ENCODE measurements at places on chromosomes 4 and X.

DNA sequence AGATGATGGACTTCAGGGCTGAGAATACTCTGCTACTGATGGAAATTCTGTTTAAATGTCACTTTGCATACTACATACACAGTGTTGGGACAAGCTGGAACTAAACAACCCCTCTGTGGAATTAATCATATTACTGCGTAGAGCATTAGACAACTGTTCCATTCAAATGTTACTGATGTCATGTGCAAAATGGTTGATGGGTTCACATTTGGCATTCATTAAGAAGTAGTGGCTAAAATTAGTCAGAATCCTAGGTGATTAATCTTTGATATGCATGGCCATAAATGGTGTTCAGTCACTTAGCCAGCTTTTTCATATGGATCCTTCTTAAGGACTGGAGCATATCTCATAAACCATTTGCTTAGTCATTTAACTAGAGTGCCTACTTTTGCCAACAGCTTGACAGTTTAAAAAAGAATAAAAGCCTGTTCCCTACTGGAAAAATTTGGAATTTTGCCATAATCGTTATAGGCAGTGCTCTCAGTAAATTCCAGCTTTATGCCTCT is 105.2 kb downstream of the RNF150 start:
- DNase-seq: peak; percentile 53

DNA sequence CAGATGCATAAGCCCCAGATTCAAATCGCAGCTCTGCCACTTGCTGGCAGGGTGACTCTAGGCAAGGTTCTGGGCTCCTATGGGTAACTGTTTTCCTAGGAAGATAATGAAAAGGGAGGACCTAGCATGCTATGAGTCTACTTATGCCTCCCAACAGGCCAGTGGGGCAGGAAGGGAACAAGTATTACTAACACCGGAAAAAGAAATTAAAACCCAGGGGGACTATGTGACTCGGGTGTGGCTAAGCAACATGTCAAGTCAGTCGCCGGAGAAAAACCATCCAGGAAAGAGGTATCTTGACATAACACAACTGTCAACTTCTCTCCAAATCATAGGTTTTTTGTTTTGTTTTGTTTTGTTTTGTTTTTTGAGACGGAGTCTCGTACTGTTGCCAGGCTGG is 45.5 kb upstream of the RBPJ start:
- DNase-seq: no peak

DNA sequence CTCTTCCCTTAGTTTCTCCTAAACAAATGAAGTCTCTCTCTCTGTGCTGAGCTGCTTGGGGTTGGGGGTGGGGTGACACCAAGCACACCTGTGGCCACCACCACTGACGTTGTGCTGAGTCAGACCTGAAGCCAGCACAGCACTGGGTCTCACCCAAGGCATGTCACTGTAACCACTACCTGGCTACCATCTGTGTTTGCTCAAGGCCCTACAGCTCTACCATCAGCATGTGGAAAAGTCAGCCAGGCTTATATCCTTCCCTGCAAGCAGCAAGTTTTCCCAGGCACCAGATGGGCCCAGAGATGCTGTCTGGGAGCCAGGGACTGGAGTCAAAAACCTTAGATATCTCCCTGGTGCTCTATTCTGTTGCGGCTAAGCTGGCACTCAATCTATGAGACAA is 6.9 kb downstream of the CXCL10 start:
- no peak for DNase-seq

- DNase-seq: no peak
These were observed 64.7 kb downstream of the PAPSS1 start for GRCh38 chr4:107655289-107655688.

DNA sequence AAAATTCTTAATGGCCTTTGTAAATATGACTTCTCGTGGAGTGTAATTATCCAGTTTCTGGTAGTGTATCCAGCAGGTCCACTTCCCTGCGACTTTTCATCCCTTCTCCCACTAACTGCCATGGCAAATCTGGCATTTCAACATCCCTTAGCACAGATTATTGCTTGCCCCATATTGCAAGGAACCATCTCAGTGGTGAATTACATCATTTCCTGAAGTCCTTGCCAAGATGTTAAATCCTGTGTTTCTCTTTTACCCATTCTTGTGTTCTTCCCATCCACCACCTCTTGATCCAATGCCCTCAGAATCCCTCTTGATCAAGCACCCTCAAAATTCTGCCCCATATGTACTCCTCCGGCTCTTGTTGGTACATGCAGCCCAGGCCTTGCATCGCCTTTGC is 88.1 kb upstream of the ZNF81 start:
- peak; percentile 9 for DNase-seq

- DNase-seq: no peak
These were observed 55.3 kb upstream of the PRPS1 start for GRCh38 chrX:107573016-107573415.

DNA sequence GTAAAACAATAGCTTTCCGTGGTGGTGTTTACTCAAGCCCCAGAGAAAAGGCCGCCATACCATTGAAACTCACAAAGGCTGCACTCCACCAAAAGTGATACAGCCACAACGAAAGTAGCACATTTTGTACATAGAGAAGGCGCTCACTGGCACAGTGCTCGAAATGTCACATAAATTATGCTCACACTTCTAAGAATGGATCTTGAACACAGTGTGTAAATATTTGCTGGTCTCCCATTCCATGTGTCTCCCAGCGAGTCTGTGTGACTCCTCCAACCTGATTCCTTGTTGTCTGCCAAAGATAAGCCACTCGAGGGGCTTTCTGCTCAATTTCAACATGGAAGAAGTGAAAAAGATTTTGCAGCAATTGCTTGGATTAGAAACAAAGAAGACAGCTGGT is 234.0 kb upstream of the VCX3A start:
- DNase-seq: no peak

GRCh38 chrX:47815901-47816845 is 20.5 kb upstream of the ZNF81 start:
- DNase-seq: peak; percentile 22

DNA sequence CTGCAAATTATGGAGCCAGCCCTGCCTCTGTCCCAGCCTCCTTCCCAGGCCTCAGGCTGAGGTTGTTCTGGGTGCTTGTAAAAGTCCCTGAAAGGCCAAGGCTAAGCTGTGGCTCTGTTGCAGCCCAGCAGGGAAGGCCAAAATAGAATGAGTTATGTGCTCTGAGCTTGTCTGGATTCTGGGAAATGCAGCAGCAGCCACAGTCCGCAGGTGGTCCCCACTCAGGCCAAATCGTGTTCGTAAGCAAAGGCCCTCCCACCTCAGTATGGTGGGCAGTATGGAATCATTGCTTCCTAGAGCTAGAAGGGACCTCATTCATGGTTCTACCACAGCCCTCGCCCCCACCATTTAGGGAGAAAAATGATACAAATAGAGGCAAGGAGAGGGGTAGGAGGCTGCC is 4.7 kb upstream of the TCEAL1 start:
- no peak for DNase-seq

DNA sequence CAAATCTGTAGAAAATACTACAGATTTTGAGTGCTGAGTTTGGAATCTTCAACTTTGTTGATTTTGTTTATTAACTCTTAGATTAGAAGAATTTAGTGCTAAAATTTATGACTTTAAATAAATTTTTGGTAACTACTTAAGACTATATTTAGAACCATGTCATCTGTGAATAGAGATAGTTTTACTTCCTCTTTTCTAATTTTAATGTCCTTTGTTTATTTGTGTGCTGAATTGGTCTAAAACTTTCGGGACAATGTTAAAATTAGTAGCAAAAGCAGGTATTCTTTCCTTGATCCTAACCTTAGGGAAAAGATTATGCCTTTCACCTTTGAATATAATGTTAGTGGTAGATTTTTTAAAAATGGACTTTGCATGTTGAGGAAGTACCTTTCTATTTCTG is 119.7 kb upstream of the CXorf51A start:
- DNase-seq: no peak

- DNase-seq: peak; percentile 24
These were observed 45.3 kb downstream of the RPGR start for GRCh38 chrX:38282049-38282448.

DNA sequence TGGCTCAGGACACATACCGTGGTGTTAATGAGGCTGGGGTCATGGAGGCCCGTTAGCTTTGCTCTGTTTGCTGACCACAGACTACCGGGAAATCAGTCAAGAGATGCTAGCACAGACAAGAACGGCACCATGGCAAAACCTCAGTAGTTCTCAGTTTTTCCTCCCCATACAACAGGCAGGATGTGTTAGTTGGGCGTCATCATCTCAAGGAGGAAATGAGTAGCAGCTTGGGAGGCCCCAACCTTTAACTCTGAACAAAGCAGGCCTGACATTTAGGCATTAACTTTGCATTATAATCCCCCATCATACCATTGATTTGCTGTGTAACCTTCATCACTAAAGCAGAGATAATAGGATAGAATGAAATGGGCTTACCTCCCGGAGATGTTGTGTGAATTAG is 714.2 kb downstream of the RPA4 start:
- DNase-seq: no peak

DNA sequence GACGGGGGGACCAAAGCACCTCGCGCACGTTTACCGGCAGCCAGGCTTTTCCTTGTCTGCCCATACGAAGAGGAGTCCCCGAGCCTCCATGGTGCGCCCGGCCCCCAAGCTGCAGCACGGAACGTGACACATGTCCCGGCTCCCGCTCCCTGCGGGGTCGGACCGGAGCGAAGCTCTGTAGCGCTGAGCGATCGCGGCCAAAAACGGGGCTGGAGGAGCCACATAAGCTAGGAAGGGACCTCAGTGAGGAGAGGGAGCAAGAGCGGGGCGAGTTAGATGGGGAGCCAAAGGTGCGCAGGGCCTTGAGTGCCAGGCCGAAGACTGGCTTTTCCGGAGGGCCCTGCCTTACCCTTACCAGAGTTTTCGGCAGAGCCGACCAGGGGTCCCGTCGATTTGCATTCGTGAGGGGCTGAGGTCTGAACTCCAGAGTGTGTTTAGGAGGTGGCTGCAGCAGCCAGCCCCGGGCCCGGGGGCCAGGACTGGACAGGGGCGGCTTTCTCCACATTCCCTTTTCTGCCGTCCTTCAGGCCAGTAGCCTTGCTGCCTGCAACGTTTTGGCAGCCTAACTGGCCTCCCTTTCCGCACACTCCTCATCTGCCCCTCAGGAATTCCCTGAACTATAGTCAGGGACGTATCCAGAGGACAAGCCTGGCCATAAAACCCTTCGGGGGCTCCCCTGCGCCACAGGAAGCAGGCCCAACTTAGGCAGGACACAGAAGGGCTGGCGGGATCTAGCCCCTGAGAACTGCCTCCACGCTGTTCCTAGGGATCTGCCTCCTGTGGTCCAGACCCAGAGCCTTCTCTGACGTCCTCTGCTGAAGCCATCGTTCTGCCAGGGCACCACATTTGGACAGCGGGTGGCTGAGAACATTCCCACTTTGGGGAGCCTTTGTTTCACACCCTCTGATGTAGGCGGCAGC is 689 bp downstream of the SSR4 start:
- DNase-seq: peak; percentile 24

- no peak for DNase-seq
These were observed 15.6 kb downstream of the ALPK1 start for GRCh38 chr4:112312610-112313239.

DNA sequence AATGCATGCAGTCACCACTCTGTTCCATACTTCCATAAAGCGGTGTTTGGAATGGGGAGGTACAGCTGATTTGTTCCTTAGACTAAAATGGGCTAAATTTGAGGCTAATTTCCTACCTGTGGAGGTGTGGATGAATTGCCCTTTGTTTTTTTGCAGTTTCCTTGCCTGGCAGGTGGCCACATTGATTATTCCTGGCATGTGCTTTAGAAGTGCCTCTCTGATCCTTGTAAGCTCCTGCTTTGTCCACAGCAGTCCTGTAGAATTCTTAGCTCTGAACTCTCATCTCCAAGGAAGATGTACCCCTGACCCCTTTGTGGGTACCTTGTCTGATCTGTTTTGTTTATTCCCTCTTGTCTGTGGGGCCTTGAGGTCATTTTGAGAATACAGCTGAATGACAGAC is 136.8 kb downstream of the ADGRL3 start:
- no peak for DNase-seq

GRCh38 chr4:52588097-52588496 is 71.0 kb downstream of the USP46 start:
- peak; percentile 42 for DNase-seq

DNA sequence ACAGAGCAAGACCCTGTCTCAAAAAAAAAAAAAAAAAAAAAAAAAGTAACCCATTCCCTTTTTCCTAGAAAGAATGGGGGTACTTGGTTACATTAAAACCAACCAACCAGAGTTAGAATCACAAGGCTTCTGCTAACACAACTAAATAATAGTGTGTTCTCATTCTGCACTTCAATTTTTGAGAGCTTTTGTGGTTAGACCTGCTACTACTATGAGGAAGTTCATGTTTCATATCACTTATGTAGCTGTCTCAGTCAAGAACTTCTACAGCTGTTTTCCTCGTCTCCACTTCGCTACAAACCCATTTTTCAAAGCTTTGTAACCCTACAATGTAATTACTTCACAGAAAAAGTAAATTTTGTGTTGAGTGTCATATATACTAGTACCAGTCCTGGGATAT is 58.3 kb downstream of the PDHA2 start:
- DNase-seq: no peak

DNA sequence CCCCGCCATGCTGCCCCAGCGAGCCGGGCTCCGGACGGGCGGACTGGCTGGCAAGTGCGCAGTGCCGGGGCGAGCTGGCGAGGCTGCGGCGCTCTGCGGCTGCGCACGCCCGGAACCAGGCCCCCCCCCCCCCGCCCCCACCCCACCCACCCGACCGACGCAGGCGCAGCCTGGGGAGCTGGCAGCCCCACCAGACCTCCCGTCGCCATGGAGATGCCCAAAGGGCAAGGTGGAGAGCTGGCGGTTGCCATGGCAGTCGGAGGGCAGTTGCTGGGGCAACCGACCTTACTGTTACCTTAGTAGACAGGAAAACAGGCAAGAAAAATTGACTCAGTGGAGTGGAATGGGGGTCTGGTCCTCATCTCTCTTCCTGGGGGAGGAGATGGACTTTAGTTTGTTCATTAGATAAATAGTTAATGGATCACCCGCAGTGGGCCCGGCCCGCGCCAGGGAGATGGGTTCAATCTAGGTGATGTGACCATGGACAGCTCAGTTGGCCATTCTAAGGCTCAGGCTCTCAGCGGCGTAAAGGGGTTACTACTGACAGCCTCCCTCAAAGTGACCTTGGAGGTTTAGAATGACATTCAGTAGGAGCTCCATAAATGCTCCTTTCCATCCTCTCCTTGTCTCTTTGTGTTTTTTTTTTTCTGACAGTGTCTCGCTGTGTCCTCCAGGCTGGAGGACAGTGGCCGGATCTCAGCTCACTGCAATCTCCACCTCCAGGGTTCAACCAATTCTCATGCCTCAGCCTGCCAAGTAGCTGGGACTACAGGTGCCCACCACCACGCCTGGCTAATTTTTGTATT is at the start of gene PCSK1N:
Gene PCSK1N (minus strand): TSS at position 87 of the 806 bp plus-strand sequence. CDS start 78 bp downstream, at position 9.
- DNase-seq: no peak

DNA sequence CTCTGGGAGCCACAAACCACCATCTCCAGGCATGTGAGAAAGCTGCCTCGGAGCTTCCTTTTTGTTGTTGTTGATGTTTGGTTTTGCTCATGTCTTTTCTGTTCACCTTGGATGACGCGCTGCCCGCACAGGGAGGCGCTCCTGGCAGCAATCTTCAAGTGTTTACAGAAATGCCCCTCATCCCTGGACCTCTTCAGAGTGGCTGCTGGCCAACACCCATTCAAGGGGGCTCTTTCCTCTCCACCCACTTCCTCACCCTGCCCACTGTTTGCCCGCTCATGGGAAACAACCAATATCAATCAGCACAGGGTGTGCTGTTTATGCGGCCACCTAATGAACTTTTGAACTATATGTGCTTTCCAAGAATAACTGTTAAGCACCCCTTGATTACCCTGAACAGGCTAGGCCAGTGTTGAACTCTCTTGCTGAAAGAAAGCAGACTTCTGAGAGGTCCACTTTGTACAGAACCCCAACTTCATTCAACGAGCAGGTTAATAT is 355.1 kb upstream of the CLNK start:
- no peak for DNase-seq
